B cell (primary cell): ENCODE measurements at places on chromosomes 1 and 21.

GRCh38 chr1:185369786-185370185 lies 52.7 kb upstream of the IVNS1ABP start:
- no peak overlapping the region for H3K27ac ChIP-seq
- no peak overlapping the region for H3K4me3 ChIP-seq
- no peak for DNase-seq
- H3K4me1 ChIP-seq: peaks cover 3% of the 10 kb centered on the region
- H3K36me3 ChIP-seq: no peaks in the 10 kb centered on the region

GRCh38 chr1:214615109-214615508 lies 12.1 kb downstream of the CENPF start:
- H3K4me1 ChIP-seq: no peaks in the 10 kb centered on the region
- H3K27me3 ChIP-seq: no peaks in the 10 kb centered on the region
- no peak for DNase-seq
- no peak overlapping the region for H3K27ac ChIP-seq

GRCh38 chr1:109357616-109358015 lies 40.1 kb downstream of the SORT1 start:
- no peak overlapping the region for H3K27ac ChIP-seq
- no peaks in the 10 kb centered on the region for H3K27me3 ChIP-seq
- H3K4me1 ChIP-seq: no peaks in the 10 kb centered on the region
- no peak for DNase-seq
- no peak overlapping the region for H3K4me3 ChIP-seq

DNA sequence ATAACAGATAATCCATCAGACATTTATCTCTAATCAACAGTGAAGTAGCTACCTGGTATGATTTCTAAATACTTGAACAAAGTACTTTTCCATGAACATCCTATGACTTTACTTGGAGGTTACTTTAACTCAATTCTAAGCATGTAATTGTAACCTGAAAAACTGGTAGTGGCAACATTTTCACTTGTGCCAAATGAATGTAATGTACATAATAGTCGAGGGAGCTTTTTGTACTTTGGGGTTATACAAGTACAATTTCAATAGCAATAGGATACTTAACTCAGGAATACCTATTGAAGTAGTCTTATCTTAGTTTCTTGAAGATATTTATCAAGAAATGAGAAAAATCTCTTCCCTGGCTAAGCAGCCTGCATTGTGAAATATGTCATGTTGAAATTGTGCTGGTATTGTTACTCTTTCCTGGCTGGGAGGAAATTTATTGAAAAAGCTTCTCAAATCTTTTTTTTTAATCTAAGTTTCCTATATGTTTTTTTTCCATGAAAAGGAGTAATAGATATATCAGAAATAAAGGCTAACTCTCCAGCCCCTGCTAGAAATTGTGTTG lies 33.7 kb upstream of the CACYBP start:
- H3K36me3 ChIP-seq: no peaks in the 10 kb centered on the region
- H3K27ac ChIP-seq: peak overlapping the region; percentile 43
- DNase-seq: no peak
- no peak overlapping the region for H3K4me3 ChIP-seq
- H3K4me1 ChIP-seq: peaks cover 51% of the 10 kb centered on the region

DNA sequence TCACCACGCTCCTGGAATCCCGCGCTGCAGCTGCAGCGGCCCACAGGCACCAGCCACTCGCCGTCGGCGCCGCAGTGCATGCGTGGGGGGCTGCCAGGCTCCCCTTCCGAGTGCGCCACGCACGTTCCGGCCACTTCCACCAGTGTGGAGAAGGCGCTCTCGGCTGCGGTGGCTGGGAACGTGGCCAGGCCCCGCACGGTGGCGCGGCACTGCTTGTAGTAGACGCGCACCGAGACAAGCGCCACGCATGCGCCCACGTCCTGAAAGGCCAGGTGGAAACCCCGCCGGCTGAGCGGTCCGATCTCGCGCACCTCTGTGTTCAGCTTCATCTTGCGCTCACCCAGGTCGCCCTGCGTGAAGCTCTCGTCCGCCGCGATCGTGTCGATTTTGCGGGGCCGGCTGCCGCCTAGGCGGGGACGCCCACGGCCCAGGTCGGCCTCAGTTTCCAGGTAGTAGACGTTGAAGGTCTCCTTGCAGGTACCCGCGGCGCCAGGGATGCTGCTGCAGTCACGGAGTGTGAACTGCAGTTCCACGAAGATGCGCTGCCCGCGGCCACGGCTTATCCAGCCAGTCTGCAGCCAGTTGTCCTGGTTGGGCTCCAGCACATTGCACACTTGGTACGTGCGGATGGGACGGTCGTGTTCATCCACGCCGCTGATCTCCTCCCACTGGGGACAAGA lies 3.4 kb downstream of the EPHA10 start:
- no peak overlapping the region for H3K27ac ChIP-seq
- peaks cover 17% of the 10 kb centered on the region for H3K4me1 ChIP-seq
- no peak for DNase-seq

GRCh38 chr1:244273845-244274619 lies 177.7 kb downstream of the ADSS2 start:
- no peak for DNase-seq
- H3K4me3 ChIP-seq: no peak overlapping the region
- no peak overlapping the region for H3K27ac ChIP-seq
- H3K4me1 ChIP-seq: peaks cover 10% of the 10 kb centered on the region

GRCh38 chr21:43644609-43645008 lies 14.7 kb downstream of the HSF2BP start:
- H3K4me1 ChIP-seq: peaks cover 13% of the 10 kb centered on the region
- H3K27ac ChIP-seq: no peak overlapping the region
- H3K27me3 ChIP-seq: no peaks in the 10 kb centered on the region
- H3K36me3 ChIP-seq: no peaks in the 10 kb centered on the region
- no peak for DNase-seq
- H3K4me3 ChIP-seq: no peak overlapping the region

GRCh38 chr21:46406001-46406400 lies 52.7 kb upstream of the DIP2A start:
- no peak for DNase-seq
- H3K27ac ChIP-seq: no peak overlapping the region
- no peak overlapping the region for H3K4me3 ChIP-seq
- no peaks in the 10 kb centered on the region for H3K36me3 ChIP-seq

- no peaks in the 10 kb centered on the region for H3K4me1 ChIP-seq
- no peaks in the 10 kb centered on the region for H3K27me3 ChIP-seq
- no peak overlapping the region for H3K4me3 ChIP-seq
These were observed 95.9 kb downstream of the EPHB2 start for GRCh38 chr1:22806584-22806983.

DNA sequence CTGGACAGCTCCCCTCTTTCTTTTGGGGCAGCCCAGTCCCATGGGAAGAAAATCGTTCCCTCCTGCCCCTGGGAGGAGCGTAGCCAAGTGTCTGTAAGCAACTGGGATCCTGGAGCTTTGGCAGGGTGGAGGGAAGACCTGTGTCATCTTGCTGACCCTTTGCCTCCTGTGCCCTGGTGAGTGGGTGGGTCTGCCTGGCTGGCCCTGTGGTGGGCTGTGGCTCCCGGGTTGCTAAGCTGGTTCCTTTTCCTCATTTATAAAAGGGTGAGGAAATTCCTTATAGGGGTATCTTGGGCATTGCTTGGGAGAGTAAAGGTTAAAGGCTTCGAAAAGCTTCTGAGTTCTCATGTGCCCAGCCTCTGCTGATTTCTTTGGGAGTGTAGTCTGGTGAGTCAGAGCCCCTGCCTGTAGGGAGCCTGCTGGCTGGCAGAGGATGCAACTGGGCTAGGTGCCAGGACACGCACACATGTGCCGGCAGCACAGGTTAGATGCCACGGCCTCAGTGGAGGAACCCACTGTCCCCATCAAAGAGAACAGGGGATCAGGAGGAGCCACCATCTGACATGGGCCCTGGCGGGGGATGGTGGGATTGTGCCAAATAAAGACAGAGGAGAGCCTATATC lies 85.2 kb downstream of the ARHGEF10L start:
- H3K36me3 ChIP-seq: no peaks in the 10 kb centered on the region
- peaks cover 11% of the 10 kb centered on the region for H3K4me1 ChIP-seq
- H3K27ac ChIP-seq: no peak overlapping the region
- no peak for DNase-seq

- no peaks in the 10 kb centered on the region for H3K27me3 ChIP-seq
- H3K27ac ChIP-seq: peak overlapping the region; percentile 99
- no peaks in the 10 kb centered on the region for H3K36me3 ChIP-seq
- peaks cover 22% of the 10 kb centered on the region for H3K4me1 ChIP-seq
These were observed 1.2 kb downstream of the MIER1 start for GRCh38 chr1:66925944-66926343.

GRCh38 chr1:99642053-99642452 lies 3.9 kb upstream of the PALMD start:
- H3K4me1 ChIP-seq: no peaks in the 10 kb centered on the region
- DNase-seq: no peak
- no peak overlapping the region for H3K4me3 ChIP-seq
- H3K36me3 ChIP-seq: no peaks in the 10 kb centered on the region

- no peaks in the 10 kb centered on the region for H3K4me1 ChIP-seq
- H3K36me3 ChIP-seq: no peaks in the 10 kb centered on the region
- no peaks in the 10 kb centered on the region for H3K27me3 ChIP-seq
- DNase-seq: peak; percentile 56
- no peak overlapping the region for H3K27ac ChIP-seq
These were observed 18.8 kb upstream of the MAP1LC3C start for GRCh38 chr1:242017580-242018233.

- H3K36me3 ChIP-seq: no peaks in the 10 kb centered on the region
- H3K4me3 ChIP-seq: no peak overlapping the region
- no peak for DNase-seq
These were observed 98.9 kb downstream of the DHRS3 start for GRCh38 chr1:12518931-12519692.

DNA sequence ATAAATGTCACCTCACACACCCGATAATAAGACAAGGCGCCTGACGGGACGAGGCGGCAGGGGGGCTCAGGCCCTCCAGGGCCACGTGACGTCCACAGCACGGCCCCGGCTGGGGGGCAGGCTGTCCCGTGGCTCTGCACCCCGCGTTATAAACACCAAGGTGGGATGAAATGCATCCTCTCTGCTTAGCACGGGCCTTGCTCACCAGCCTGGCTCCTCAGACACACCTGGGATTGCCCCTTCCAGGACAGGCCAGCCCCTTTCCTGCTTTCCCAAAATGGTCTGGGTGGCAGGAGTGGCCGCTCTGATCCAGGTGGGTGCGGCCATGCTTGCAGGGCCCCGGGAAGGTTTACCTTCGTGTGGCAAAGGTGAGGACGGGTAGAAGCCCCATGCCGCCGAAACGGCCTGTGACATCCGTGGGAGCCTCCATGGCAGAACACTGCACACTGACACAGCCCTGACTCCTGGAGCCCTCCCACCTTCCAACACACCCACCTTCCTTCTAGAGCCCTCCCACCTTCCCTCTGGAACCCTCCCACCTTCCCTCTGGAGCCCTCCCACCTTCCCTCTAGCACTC lies 35.9 kb downstream of the SLC19A1 start:
- no peak overlapping the region for H3K4me3 ChIP-seq
- no peak overlapping the region for H3K27ac ChIP-seq
- H3K36me3 ChIP-seq: no peaks in the 10 kb centered on the region
- no peaks in the 10 kb centered on the region for H3K4me1 ChIP-seq

DNA sequence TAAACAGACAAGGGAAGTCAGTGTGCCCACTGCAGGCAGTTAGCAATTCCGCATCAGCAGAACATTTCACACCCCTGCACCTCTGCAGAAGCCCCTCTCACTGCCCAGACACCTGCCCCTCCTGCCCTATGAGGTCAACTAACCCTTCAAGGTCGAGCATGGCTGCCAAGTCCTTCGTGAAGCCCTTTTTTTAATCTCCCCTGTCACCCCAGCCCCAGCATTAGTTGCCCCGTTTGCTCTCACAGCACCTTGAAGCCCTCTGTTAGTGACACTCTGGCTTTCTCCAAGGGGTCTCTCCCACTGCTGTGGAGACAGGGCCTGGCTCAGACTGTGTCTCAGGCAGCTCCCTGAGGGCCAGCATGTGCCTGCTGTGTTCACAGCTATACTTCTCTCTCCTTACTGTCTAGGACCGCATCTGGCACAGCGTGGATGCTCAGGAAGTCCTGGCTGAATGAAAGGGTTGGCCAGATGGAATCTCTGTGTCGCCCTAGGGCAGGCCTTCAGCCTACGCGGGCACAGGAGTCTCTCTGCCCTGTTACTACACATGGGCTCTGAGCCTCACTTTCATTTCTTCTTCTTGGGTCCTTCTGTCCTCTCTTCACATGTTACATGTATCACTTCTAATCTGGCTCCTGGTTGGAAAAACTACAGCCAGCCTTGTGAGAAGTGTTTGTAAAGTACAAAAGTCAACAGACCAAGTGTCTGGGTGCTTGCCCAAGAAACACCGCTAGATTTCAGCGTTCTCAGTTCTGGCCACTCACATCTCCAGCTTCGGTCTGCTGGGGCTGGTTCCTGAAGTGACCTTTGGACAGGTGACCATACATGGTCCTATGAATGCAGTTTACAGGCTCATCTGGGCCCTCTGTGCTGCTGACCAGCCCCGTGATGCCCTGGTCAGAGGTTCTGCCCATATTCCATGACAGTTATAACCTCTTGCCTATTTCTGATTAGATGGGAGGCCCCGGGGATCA lies 19.7 kb downstream of the SLC2A1 start:
- no peaks in the 10 kb centered on the region for H3K27me3 ChIP-seq
- H3K4me1 ChIP-seq: peaks cover 100% of the 10 kb centered on the region
- peaks cover 3% of the 10 kb centered on the region for H3K36me3 ChIP-seq
- H3K27ac ChIP-seq: peak overlapping the region; percentile 87

DNA sequence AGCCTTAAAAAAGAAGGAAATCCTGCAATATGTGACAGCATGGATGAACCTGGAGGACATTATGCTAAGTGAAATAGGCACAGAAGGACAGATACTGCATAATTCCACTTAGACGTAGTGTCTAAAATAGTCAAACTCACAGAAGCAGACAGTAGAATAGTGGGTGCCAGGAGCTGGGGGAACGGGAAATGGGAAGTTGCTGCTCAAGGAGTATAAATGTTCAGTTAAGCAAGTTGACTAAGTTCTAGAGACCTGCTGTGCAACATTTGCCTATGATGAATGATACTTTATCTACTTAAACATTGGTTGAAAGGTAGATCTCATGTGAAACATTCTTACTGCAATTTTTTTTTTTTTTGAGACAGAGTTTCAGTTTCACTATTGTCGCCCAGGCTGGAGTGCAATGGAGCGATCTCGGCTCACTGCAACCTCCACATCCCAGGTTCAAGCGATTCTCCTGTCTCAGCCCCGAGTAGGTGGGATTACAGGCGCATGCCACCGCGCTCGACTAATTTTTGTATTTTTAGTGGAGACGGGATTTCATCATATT lies 197.8 kb downstream of the HIVEP3 start:
- peaks cover 26% of the 10 kb centered on the region for H3K4me1 ChIP-seq
- H3K27ac ChIP-seq: no peak overlapping the region
- H3K4me3 ChIP-seq: no peak overlapping the region
- peak; percentile 41 for DNase-seq
- no peaks in the 10 kb centered on the region for H3K36me3 ChIP-seq

DNA sequence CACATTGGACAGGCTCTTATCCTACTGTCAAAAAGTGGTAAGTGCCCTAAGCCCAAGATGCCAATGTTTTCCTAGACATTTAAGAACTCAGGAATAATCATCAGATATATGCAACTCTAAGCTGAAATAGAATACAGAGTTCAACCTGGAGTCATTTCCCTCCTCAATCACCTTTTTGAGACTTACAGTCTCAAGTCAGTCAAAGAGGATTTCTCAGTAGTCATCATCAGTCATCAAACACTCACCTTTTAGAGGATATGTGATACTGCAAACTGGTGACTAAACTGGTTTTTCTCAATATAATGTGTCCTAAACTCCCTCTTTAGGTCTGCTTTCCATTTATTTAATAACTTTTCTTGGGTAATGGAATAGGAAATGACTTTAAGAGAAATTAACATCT lies 145.3 kb upstream of the ADAMTS5 start:
- DNase-seq: no peak
- no peaks in the 10 kb centered on the region for H3K4me1 ChIP-seq
- H3K4me3 ChIP-seq: no peak overlapping the region
- H3K36me3 ChIP-seq: no peaks in the 10 kb centered on the region
- no peaks in the 10 kb centered on the region for H3K27me3 ChIP-seq
- H3K27ac ChIP-seq: no peak overlapping the region
